Pancreas (tissue), 10 donors: ENCODE measurements at places on chromosomes 1 and 21. TPM values are rescaled to one million over a fixed set of nuclear protein-coding genes. Genes with fewer than 3 reads are reported as not detected.

GRCh38 chr21:18622383-18622782, 218.8 kb upstream of the TMPRSS15 start:
- no peaks in the 10 kb centered on the region for H3K27me3 ChIP-seq
- no peak overlapping the region for H3K4me3 ChIP-seq
- no peak overlapping the region for H3K27ac ChIP-seq
- H3K36me3 ChIP-seq = no peaks in the 10 kb centered on the region
- H3K4me1 ChIP-seq = no peaks in the 10 kb centered on the region

- no peaks in the 10 kb centered on the region for H3K36me3 ChIP-seq
- DNase-seq = no peak
- no peak overlapping the region for H3K27ac ChIP-seq
- no peak overlapping the region for H3K4me3 ChIP-seq
Measured at GRCh38 chr21:14569026-14569621, 23.0 kb upstream of the SAMSN1 start.

GRCh38 chr1:29546496-29546895, 310.2 kb downstream of the PTPRU start:
- H3K27ac ChIP-seq = no peak overlapping the region
- H3K4me3 ChIP-seq = no peak overlapping the region
- DNase-seq = no peak

DNA sequence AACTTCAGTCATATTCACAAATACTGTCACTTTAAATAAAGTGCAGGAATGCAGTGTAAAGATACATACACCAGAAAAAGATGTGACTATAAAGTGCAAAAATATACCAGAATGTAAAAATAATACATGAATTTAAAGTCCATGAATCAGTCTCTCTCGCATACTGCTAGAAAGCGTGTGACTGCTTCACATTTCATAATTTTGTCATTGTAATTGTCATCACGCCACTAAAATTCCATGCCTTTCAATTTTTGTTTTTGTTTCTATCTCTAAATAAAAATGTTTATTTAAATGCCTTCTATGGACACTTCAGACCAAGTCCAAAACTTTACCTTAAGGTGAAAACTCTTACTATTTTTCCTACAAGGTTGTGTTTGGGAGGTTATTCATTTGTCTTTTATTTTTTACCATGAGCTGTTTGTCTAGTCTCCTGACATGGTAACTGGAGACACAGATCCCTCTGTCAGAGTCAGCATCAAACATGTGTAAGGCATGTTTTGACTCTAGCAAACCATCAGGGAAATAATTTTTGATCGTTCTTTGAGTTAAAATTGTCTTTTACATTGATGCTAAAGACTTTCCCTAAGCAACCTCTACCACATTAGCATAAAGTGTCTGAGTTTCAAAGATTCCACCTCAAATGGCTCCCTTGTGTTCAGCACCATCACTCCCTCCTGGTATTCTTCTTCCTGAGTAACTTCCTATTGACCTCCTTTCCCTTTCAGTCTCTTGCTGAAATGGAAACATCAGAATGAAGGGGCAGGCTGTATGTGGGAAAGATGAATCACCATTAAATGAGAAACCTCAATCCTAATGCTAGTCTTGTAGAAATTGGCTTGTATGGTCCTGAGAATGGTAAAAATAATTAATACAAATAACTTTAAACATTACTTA, 14.0 kb upstream of the AIM2 start:
- DNase-seq = no peak
- no peaks in the 10 kb centered on the region for H3K36me3 ChIP-seq
- no peak overlapping the region for H3K4me3 ChIP-seq

- no peak within 1 kb of the TSS for H3K27ac ChIP-seq
- DNase-seq = peak; percentile 36
- no peaks in the 10 kb centered on the region for H3K36me3 ChIP-seq
- H3K4me3 ChIP-seq = peak within 1 kb of the TSS; percentile 52
- H3K4me1 ChIP-seq = no peaks in the 10 kb centered on the region
Measured at GRCh38 chr1:115089420-115090185, at the start of gene TSPAN2. Gene TSPAN2, minus strand, starts transcription at chr1:115089503. Its CDS starts 71 bp downstream, at chr1:115089432.

GRCh38 chr1:119084798-119085197, 55.7 kb downstream of the WARS2 start:
- no peak overlapping the region for H3K27ac ChIP-seq
- H3K4me3 ChIP-seq = no peak overlapping the region
- no peaks in the 10 kb centered on the region for H3K36me3 ChIP-seq
- H3K27me3 ChIP-seq = no peaks in the 10 kb centered on the region

- no peak overlapping the region for H3K4me3 ChIP-seq
- H3K27ac ChIP-seq = no peak overlapping the region
- no peaks in the 10 kb centered on the region for H3K36me3 ChIP-seq
- H3K27me3 ChIP-seq = no peaks in the 10 kb centered on the region
Measured at GRCh38 chr1:237852342-237852741, 38.4 kb downstream of the ZP4 start.

Gene TARBP1
- total RNA-seq = 11.0 TPM

Gene GJA4
- total RNA-seq = 6.7 TPM

Gene CNR2
- total RNA-seq = not detected
